ENCODE measurements at places on chromosomes 12 and 14.

DNA sequence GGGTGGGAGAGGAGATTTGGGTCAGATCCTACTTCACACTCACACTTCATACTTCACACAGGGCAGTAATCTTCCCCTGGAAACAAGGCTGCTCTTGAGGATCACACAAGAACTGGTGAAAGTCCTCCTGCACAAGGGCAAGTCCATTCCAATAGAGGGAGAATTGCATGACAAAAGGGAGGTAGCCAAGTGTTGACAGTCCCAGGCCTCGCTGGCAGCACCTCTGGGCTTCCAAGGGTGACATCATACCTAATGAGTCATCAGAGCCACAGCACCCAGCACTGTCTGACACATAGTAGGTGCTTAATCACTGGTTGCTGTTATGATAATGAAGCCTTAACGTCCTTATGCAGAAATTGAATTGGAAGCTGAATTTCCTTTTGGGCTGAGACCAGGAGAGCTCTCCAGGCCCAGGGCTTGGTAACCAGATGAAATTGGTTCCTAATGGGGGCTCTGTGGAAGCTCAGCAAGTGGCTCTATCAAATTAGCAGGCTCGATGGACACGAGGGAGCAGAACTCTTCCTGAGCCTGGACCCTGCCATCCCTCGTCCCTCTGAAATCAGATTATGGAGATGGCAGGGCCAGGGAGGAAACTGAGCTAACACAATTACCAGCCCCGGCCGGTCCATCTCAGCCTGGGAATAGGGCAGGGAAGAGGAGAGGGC is 58.8 kb upstream of the ACTN1 start:
- DNase-seq = no peak

GRCh38 chr12:47038270-47038748 is 41.1 kb upstream of the PCED1B start:
- no peak for DNase-seq

DNA sequence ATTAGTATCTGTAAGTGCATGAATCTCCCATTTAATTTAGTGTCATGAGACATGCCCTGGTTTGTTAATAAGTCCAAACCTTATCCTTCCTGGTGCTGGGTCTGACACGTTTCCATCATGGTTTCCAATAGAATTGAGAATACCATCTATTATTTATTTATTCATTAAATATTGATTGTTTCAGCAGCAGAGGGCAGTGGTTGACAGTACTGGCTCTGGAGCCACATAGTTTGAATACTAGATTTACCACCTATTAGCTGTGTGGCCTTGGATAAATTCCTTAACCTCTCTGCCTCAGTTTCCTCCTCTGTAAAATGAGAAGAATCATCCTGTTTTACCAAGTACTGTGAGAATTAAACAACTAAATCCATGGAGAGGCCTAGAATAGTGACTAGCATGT is 941 bp upstream of the STAB2 start:
- no peak for DNase-seq

GRCh38 chr12:114701104-114701414 is 17.1 kb upstream of the TBX3 start:
- DNase-seq = no peak

GRCh38 chr12:94678849-94679248 is 28.5 kb upstream of the TMCC3 start:
- DNase-seq = no peak

DNA sequence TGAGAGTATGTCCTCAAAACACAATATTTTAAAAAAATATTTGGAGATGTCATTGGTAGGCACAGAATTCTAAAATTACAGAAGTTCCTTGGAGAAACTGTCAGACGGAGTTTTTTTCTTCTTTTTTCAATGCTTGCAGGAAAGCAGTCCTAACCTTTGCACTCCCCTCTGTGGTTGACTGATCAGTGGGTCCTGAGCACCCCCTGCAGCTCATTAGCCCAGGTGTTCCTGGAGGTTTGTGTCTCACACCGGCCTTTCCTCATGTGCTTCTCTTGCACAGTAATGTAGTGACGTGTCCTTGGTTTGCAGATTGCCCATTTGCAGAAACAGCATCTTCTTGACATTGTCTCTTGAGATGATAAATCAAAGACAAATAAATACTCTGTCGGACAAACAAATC is 513.0 kb downstream of the TMEM121 start:
- DNase-seq = no peak

GRCh38 chr12:89353823-89354611 is 1.7 kb upstream of the DUSP6 start:
- DNase-seq = peak; percentile 16

GRCh38 chr12:107818984-107819383 is 44.5 kb downstream of the ASCL4 start:
- no peak for DNase-seq

- no peak for DNase-seq
Measured at GRCh38 chr12:4947253-4947652, 37.5 kb downstream of the KCNA1 start.

DNA sequence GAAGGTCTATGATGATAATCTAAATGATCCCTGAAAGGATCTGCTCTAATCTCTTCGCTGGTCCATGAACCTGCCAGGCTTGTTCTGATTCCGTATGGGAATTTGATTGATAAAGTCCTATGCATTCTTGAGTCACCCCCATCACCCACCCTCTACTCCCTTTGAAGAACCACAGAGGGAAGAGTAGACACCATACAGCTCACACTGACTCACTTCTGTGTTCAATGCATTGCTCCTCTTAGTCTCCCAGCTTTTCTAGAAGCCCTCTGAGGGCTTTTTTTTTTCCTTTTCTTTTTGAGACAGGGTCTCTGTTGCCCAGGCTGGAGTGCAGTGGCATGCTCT is 18.5 kb upstream of the GPRC5A start:
- DNase-seq = no peak

DNA sequence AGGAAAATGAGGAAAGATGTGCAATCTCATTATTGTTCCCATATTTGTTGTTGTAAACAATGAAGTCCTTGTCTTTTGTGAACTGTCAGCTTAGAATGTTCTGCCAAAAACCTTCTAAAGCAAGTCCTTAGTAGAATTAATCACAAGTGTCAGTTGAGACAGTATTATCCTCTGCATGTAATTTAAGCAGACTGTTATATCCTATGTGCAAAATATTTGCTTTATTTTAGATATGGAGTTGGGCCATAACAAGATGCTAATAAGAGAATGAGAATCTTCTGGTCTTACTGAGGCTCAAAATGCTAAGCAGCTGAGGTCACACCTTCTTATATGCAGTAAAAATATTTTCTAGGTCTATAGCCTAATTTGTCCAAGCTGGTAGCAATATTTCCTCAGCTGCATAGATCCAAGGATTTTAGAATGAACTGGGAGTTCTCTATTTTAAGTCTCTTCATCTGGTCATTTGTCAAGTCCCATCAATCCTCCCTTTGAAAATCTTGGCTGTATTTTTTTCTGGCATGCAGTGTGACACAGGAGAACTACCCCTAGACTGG is 222.3 kb upstream of the NAV3 start:
- peak; percentile 95 for DNase-seq

GRCh38 chr14:31265701-31266398 is 58.3 kb upstream of the HECTD1 start:
- no peak for DNase-seq

DNA sequence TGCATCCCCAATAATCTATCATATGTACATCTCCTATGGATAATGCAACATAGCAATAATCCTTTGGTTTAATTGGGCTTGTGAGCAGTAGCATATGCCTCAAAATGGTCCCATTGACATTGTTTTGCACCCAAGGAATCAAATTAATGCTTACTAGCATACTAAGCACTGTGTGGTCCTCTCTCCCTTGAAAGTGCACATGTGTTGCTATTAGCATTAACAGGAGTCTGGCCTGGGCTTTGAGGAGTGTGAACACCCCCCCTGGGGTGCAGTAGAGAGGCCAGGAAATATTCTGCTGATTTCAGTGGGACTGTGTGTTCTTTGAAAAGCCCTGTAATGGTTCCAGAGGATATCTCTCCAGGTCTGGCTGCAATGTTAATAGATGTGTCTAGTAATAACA is 1148.4 kb downstream of the VRK1 start:
- no peak for DNase-seq

DNA sequence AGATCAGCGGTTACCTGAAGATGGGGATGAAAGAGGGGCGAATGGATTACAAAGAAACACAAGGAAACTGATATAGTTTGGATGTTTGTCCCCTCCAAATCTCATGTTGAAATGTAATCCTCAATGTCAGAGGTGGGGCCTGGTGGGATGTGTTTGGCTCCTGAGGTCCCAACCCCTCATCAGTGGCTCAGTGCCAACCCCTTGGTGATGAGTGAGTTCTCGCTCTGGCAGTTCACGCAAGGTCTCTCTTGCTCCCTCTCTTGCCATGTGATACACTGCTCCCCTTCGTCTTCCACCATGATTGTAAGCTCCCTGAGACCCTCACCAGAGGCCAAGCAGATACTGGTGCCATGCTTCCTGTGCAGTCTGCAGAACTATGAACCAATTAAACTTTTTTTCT is 28.0 kb downstream of the ITGA7 start:
- no peak for DNase-seq

GRCh38 chr12:1346126-1346525 is 248.3 kb downstream of the FBXL14 start:
- no peak for DNase-seq

GRCh38 chr12:89950421-89950820 is 241.8 kb upstream of the ATP2B1 start:
- no peak for DNase-seq

GRCh38 chr12:57046947-57047890 is 2.7 kb downstream of the MYO1A start:
- DNase-seq = no peak

DNA sequence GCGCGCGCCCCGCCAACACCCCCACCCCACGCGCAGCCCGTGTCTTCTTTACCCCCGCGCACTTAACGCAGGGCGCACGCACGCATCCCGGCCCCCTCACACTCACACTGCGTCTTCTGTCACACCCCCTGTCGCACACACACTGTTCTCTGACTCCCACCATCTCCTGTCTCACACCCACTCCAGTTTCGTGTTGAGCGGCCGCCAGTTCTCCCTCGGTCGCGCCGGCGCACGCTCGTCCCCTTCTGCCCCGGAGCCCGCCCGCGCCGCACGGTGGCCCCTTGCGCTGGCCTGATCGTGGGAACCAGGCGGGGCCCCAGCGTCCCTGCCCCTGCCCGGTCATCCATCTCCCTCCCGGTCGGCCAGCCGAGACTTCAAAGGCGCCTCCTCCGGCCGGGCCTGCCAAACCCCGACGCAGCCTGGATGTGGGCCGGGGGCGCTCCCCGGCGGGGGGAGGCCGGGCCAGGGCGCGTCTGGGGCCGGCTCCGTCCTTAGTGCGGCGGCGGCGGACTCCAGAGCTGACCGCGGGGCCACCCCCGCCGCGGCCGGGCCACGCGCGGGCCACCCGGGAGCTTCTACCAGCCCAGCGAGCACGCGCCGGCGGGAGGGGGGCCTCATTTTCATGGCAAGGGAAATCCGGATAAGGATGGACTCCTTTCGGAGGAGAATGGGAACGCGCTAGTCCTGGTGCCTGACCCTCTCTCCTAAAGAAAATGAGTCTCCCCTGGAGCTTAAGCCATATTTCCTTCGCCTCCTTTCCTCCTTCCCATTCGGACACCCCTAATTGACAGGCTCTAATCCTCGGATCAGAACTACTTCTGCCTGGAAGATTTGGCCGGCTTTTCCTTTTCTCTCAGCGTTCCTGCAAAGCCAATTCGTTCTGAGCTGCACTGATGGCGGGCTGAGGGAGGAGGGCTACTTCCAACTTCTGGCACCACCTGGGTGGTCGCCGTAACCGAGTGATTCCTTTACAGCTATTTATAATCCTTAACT is 82.0 kb upstream of the HMGA2 start:
- peak; percentile 33 for DNase-seq

GRCh38 chr14:82366803-82367202 is 833.1 kb upstream of the SEL1L start:
- no peak for DNase-seq

GRCh38 chr14:28666961-28667360 is 99.6 kb upstream of the FOXG1 start:
- no peak for DNase-seq

DNA sequence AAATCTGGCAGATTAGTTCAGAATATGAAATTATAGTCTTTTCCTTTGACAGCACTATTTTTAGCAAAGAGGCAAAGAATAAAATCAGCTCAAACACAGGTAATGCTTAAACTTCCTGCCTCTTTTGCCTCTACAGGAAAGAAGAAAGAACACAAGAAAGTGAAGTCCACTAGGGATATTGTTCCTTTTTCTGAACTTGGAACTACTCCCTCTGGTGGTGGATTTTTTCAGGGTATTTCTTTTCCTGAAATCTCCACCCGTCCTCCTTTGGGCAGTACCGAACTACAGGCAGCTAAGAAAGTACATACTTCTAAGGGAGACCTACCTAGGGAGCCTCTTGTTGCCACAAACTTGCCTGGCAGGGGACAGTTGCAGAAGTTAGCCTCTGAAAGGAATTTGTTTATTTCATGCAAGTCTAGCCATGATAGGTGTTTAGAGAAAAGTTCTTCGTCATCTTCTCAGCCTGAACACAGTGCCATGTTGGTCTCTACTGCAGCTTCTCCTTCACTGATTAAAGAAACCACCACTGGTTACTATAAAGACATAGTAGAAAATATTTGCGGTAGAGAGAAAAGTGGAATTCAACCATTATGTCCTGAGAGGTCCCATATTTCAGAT is 17.4 kb downstream of the TMPO start:
- DNase-seq = no peak

DNA sequence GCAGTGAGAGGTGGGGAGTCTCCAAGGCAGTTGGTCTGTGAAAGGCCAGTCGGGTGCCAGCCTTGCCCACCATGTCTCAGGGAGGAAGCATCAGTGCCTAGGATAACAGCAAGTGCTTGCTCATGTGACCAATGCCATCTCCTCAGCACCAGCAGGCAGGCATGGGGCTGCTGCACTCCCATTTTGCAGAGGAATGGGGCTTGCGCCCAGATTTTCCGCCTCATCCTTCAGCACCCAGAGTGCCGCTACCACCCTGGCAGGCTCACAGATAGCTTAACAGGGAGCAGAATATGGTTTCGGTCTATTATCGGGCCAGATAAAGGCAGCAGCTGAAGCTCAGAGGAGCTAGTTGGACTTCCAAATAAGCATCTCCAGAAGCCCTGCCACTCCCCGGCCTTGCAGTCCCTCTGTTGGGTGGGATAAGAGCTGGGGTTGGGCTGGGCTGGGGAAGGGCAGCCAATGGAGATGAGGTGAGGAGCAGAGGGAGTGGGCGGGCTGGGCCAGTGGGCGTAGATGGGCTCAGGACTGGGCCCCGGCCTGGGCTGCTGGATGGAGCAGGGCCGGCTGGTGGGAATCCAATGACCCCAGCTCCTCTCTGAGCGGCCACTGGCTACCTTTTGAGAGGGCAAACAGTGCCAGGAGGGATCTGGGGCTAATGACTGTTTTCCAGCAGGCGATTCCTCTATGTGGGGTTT is 8.4 kb upstream of the KRT80 start:
- DNase-seq = no peak

GRCh38 chr12:52649066-52649465 is 2.9 kb downstream of the KRT2 start:
- no peak for DNase-seq

DNA sequence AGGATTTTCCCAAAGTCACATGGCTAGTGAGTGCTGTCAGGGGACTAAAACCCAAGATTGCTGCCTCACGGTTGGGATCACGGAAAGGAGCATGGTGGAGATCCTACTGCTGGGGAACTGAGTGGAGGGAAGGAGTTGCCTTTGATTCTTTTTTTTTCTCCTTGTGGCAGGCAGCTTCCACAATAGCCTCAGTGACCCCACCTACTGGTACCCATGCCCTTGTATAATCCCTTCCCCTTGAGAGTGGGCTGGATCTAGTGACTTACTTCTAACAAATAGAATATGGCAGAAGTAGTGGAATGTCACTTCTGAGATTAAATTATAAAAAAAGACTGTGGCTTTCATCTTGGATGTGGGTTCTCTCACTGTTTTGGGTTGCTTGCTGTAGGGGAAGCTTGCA is 135.7 kb downstream of the DICER1 start:
- no peak for DNase-seq

- peak; percentile 84 for DNase-seq
Measured at GRCh38 chr12:77489331-77489970, 341.2 kb upstream of the NAV3 start.
